Right atrium auricular region (tissue), 2 donors: ENCODE measurements at places on chromosomes 16 and 17. TPM values are rescaled to one million over a fixed set of nuclear protein-coding genes. Genes with fewer than 3 reads are reported as not detected.
A peak's percentile ranks its signal among the peaks of the same experiment; 100 is the strongest.

DNA sequence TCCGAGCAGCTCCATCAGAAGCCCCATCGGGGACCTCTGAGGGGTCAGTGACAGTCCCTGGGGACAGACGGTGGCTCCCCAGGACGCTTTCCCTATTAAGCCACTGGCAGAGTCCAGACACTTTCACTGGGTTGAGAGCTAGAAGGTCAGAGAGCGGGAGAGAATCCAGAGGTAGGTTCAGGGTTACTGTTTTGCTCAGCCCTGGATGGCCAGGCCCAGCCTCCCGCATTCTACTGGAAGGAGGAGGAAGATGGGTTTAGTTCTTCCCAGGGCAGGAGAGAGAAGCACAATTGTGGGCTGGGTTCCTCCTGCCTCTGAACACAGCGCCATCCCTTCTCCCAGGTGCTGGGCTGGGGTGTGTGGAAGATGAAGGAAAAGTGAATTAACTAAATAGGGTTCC, 452.8 kb downstream of the SLC39A11 start:
- no peaks in the 10 kb centered on the region for H3K4me1 ChIP-seq
- H3K4me3 ChIP-seq = no peak overlapping the region
- no peaks in the 10 kb centered on the region for H3K36me3 ChIP-seq
- no peaks in the 10 kb centered on the region for H3K27me3 ChIP-seq
- no peak overlapping the region for H3K27ac ChIP-seq

DNA sequence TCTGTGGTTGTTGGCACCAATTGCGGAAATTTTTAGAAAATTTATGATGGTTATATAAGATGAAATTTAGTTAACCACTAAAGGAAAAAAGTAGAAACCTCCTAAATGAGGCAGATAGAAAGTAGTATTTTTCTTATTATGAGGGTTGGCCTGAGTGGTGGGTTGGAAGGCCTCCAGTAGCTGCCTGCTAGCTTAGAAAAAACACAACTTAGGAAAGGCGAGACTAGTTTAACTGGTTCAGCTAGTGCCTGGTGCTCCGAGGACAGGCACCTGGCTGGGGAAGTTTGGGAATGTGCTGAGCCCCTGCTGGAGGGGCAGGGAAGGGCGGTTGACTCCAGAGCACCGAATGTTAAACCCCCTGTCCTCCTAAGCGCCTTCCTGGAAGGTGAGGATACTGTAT, 19.9 kb downstream of the LDHD start:
- DNase-seq = no peak
- H3K27me3 ChIP-seq = no peaks in the 10 kb centered on the region
- H3K27ac ChIP-seq = no peak overlapping the region
- peaks cover 26% of the 10 kb centered on the region for H3K4me1 ChIP-seq
- no peak overlapping the region for H3K4me3 ChIP-seq
- H3K36me3 ChIP-seq = peaks cover 14% of the 10 kb centered on the region

The CIBAR2 gene
- total RNA-seq = not detected

GRCh38 chr16:19502395-19503131, 19.3 kb downstream of the GDE1 start:
- H3K4me3 ChIP-seq = no peak overlapping the region
- peak; percentile 66 for DNase-seq
- H3K27ac ChIP-seq = no peak overlapping the region

- H3K27ac ChIP-seq = no peak overlapping the region
- no peaks in the 10 kb centered on the region for H3K27me3 ChIP-seq
- H3K36me3 ChIP-seq = no peaks in the 10 kb centered on the region
- H3K4me3 ChIP-seq = no peak overlapping the region
Measured at GRCh38 chr17:43721537-43722268, 36.9 kb downstream of the SOST start.

The LRRC46 gene
- total RNA-seq = 0.59 TPM

- no peaks in the 10 kb centered on the region for H3K4me1 ChIP-seq
- H3K27ac ChIP-seq = no peak overlapping the region
- H3K36me3 ChIP-seq = no peaks in the 10 kb centered on the region
Measured at GRCh38 chr16:73714976-73715375, 581.6 kb upstream of the PSMD7 start.

DNA sequence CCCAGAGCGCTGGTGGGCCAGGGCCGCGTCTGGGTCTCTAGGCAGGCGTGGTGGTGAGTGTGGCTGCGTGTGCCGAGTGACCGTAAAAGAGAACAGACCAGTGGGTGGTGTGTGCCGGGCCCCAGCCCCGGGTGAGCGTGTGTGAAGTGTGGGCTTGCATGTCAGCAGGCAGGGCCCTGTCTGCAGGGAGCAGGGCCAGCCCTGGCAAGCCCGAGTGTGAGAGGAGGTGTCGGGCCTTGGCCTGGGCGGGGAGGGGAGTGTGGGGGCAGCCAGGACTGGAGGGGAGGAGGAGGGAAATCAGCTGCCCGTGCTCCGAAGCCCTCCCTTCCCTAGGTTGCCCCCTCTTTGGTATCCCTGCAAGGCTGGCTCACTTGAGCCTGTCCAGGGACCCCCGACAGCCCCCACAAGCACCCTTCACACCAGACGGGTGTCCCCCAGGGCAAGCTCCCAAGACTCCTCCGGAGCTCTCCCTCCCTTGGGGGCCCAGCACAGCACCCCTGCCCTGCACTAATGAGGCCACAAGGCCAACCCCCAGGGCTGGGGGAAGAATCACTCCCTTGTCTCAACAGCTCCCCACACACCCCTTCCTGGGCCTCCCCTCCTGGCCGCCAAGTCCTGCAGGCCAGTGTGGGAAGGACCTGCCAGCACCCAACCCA, 1.9 kb downstream of the USH1G start:
- no peak for DNase-seq
- H3K27me3 ChIP-seq = no peaks in the 10 kb centered on the region
- no peak overlapping the region for H3K4me3 ChIP-seq
- no peak overlapping the region for H3K27ac ChIP-seq
- H3K36me3 ChIP-seq = no peaks in the 10 kb centered on the region

- no peak overlapping the region for H3K27ac ChIP-seq
- H3K4me3 ChIP-seq = no peak overlapping the region
- no peak for DNase-seq
- no peaks in the 10 kb centered on the region for H3K27me3 ChIP-seq
- no peaks in the 10 kb centered on the region for H3K36me3 ChIP-seq
Measured at GRCh38 chr17:49555495-49556222, 20.0 kb upstream of the NXPH3 start.

- no peaks in the 10 kb centered on the region for H3K4me1 ChIP-seq
- H3K36me3 ChIP-seq = no peaks in the 10 kb centered on the region
- DNase-seq = no peak
Measured at GRCh38 chr16:89601906-89602272, 11.6 kb upstream of the DPEP1 start.

- H3K36me3 ChIP-seq = no peaks in the 10 kb centered on the region
- H3K27ac ChIP-seq = no peak overlapping the region
- DNase-seq = no peak
- H3K4me1 ChIP-seq = no peaks in the 10 kb centered on the region
Measured at GRCh38 chr16:19169082-19169639, 1.1 kb downstream of the SYT17 start.

- no peaks in the 10 kb centered on the region for H3K36me3 ChIP-seq
- no peak overlapping the region for H3K4me3 ChIP-seq
Measured at GRCh38 chr16:24381470-24382118, 125.5 kb downstream of the CACNG3 start.

DNA sequence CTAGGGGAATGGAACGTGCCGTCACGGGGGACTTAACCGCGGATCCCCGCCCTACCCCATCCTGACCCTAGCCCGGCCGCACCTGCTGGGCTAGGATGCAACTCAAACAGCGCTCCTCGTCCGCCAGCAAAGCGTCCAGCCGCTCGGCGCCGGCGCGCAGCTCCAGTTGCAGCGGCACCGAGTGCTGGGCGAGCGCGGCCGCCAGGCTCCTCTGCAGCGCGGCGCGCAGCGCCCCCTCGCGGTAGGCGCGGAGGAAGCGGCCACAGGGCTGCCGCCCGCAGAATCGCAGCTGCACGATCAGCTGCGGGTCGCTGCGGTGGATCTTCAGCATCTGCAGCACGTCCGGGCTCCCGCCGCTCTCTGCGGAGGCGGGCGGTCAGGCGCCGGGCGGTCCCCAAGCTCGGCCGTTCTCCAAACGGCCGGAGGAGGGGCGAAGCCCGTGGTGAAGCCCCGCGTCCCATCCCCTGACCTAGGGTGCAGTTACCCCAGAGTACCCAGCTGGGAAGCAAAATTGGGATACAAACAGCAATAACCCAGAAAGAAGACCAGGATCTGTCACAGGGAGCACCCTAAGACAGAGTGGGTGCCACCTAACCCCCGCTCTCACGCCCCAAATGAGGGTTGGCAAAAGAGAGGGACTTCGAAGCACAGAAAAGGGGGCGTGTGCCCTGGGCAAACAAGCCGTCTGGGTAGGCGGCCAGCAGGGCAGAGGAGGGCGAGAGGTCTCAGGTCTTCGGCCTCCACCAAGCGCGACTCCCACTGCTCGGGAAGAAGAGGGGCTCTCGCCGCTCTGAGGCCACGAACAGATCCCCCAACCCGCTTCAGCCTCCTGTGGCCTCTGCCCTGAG, 4.2 kb downstream of the TRADD start:
- no peak overlapping the region for H3K4me3 ChIP-seq
- no peaks in the 10 kb centered on the region for H3K4me1 ChIP-seq
- H3K36me3 ChIP-seq = no peaks in the 10 kb centered on the region
- no peak for DNase-seq

GRCh38 chr16:8958344-8959167, 5.2 kb downstream of the USP7 start:
- peak overlapping the region; percentile 53 for H3K27ac ChIP-seq
- H3K4me1 ChIP-seq = peaks cover 79% of the 10 kb centered on the region
- no peaks in the 10 kb centered on the region for H3K36me3 ChIP-seq
- H3K27me3 ChIP-seq = no peaks in the 10 kb centered on the region
- no peak overlapping the region for H3K4me3 ChIP-seq

- no peak overlapping the region for H3K4me3 ChIP-seq
- no peaks in the 10 kb centered on the region for H3K36me3 ChIP-seq
- no peaks in the 10 kb centered on the region for H3K4me1 ChIP-seq
- DNase-seq = peak; percentile 43
Measured at GRCh38 chr16:71341881-71342280, 16.6 kb upstream of the CALB2 start.

DNA sequence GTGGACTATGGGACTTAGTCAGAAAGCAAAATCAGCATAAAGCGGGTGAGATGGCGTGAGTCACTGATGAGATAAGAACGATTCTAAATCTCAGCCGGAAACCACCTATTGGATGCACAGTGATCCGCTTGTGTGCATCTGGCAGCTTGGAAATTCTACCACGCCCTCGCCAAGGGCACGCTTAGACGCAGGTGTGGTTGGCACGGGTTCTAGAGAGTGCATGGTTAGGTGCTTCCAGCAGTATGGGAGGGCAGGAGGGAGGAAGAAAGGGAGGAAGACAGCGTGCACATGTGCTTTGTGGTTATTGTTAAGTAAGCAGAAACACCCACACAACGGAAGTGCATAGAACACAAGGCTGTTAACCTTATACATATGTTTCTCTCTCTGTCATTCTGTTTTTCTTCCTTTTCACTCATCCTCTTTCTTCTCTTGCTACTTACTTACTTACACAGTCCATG, 374.0 kb upstream of the ASIC2 start:
- no peak overlapping the region for H3K4me3 ChIP-seq
- H3K36me3 ChIP-seq = no peaks in the 10 kb centered on the region
- H3K27me3 ChIP-seq = no peaks in the 10 kb centered on the region
- no peak for DNase-seq

DNA sequence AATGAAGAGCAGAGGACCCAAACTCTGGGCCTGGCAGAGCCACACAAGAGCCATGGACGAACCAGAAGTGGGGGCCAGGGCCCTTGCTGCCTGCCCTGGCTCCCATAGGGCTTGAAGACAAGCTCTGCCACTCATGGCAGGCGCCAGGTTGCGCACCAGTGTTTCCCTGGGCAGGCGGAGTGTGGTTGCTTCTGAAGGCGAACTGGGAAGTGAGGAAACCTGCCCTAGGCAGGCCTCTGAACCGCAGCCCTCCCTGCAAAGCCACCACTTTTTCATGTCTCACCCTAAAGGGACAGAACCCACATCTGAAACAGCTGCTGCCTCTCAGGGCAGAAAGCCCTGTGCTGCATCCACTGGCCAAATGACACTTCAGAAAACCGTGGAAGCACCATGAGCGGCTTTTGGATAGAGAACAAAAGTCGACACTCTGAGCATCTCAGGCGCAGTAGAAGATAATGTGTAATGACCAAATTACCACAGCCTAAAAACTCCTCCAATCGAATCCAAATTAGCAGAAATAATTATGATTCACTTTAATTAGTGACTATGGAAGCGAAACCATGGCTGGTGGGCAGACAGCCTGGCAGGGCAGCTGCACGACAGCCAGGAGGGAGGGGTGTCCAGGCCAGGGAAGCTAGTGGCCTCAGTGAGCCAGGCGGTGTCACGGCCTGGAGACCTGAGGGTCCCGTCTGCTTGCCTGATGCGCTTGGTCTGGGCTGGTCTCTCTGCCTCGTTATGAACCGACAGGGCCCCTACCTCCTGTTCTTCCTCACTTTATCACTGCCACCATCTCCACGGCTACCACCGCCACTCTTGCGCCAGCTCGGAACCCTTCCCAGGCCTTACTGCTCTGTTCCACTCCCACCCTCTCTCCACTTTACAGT, 59.1 kb downstream of the PRMT7 start:
- no peaks in the 10 kb centered on the region for H3K36me3 ChIP-seq
- no peak overlapping the region for H3K27ac ChIP-seq
- no peaks in the 10 kb centered on the region for H3K27me3 ChIP-seq
- no peak for DNase-seq
- no peaks in the 10 kb centered on the region for H3K4me1 ChIP-seq

- DNase-seq = no peak
- H3K4me3 ChIP-seq = no peak overlapping the region
- no peak overlapping the region for H3K27ac ChIP-seq
- no peaks in the 10 kb centered on the region for H3K27me3 ChIP-seq
Measured at GRCh38 chr17:74759243-74759801, 10.9 kb downstream of the NHERF1 start.

DNA sequence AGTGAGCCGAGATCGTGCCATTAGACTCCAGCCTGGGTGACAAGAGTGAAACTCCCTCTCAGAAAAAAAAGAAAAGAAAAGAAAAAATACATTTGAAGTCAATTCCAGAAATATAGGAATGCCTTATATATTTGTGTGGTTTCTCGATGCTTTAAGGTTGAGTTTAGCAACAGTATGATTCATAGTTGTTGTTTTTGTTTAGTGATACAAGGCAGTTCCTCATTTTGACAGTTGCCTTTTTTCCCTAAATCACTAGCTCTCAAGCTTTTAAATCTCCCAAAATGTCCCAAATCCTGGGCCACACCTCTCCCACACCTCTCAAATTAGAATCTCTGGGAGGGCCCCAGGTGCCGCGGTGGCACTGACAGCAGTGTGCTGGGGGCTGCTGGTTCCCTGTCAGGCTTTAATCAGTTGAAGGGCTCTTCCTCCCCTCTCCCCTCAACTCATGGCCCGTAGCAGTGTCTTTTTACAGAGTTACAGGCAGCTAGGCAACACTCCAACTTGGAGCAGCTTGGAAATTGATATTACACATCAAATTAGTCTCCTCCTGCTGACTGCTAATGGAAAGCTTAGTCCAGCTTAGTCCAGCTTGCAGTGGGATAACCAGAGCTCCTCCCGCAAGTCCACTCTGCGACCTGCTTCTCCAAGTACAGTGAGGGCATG, 58.4 kb downstream of the EPN2 start:
- no peaks in the 10 kb centered on the region for H3K36me3 ChIP-seq
- no peak overlapping the region for H3K4me3 ChIP-seq
- H3K4me1 ChIP-seq = no peaks in the 10 kb centered on the region
- no peaks in the 10 kb centered on the region for H3K27me3 ChIP-seq

GRCh38 chr17:15341385-15341849, at the start of gene TEKT3:
Gene TEKT3, minus strand, starts transcription at chr17:15341597. Its CDS starts 10,012 bp downstream, at chr17:15331585.
- H3K27me3 ChIP-seq = no peaks in the 10 kb centered on the region
- peak within 1 kb of the TSS; percentile 48 for H3K4me3 ChIP-seq
- peak; percentile 91 for DNase-seq
- H3K27ac ChIP-seq = no peak within 1 kb of the TSS
- H3K4me1 ChIP-seq = no peaks in the 10 kb centered on the region
- no peaks in the 10 kb centered on the region for H3K36me3 ChIP-seq

GRCh38 chr16:49526860-49527365, 153.3 kb downstream of the C16orf78 start:
- no peaks in the 10 kb centered on the region for H3K36me3 ChIP-seq
- no peaks in the 10 kb centered on the region for H3K4me1 ChIP-seq
- H3K27ac ChIP-seq = no peak overlapping the region

The COG4 gene
- 29.1 TPM for total RNA-seq
